ENCODE measurements at places on chromosomes 6 and 20. TPM values are rescaled to one million over a fixed set of nuclear protein-coding genes. Genes with fewer than 3 reads are reported as not detected.

SNHG17 gene
- 5.1 TPM for total RNA-seq

SLC22A7 gene
- total RNA-seq = 0.29 TPM

GRCh38 chr6:39831701-39832100, 39.5 kb downstream of the DAAM2 start:
- H3K27ac ChIP-seq = no peak overlapping the region
- no peaks in the 10 kb centered on the region for H3K27me3 ChIP-seq
- no peak for DNase-seq

DNA sequence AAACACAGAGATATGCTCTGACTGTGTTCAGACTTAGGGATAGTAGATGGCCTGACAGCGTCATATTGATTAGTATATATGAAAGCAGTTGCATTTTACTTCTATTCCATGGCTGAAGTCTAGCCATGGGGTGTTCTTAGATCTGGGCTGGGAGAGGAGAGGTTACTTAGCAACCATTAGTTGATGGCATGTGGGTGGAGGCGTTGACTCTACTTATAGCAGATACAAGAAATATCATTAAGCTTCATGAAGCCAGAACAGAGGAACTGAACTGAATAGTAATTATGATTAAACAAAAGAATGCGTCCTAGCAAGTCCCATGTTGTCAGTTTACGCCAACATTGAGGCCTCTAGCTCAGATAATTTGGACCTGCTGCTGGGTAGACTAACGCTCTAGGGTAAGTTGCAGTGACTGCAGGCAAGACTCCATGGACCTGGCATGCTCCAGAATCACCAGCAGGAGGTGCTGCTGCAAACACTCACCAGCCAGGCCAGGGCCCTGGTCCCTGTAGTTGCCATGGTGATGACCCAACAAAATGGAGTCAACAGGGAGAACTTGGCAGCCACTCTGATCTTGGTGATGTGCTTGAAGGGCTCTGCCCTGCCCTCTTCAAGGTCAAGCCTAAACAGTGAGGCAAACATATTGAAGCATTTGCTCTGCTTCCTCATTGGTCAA, 477.3 kb downstream of the PREX1 start:
- H3K4me3 ChIP-seq = no peak overlapping the region
- DNase-seq = no peak
- H3K27ac ChIP-seq = no peak overlapping the region

GRCh38 chr20:63125838-63126601, 89.9 kb downstream of the YTHDF1 start:
- H3K36me3 ChIP-seq = no peaks in the 10 kb centered on the region
- H3K27me3 ChIP-seq = peaks cover 67% of the 10 kb centered on the region
- no peak for DNase-seq
- H3K4me1 ChIP-seq = no peaks in the 10 kb centered on the region

GRCh38 chr6:36914227-36914794, 28.6 kb downstream of the C6orf89 start:
- no peak overlapping the region for H3K27ac ChIP-seq
- peaks cover 27% of the 10 kb centered on the region for H3K4me1 ChIP-seq
- H3K27me3 ChIP-seq = no peaks in the 10 kb centered on the region
- no peak overlapping the region for H3K4me3 ChIP-seq
